ENCODE measurements at places on chromosomes 4 and X. TPM values are rescaled to one million over a fixed set of nuclear protein-coding genes. Genes with fewer than 3 reads are reported as not detected.

ADD1 gene
- total RNA-seq: 131 TPM

DNA sequence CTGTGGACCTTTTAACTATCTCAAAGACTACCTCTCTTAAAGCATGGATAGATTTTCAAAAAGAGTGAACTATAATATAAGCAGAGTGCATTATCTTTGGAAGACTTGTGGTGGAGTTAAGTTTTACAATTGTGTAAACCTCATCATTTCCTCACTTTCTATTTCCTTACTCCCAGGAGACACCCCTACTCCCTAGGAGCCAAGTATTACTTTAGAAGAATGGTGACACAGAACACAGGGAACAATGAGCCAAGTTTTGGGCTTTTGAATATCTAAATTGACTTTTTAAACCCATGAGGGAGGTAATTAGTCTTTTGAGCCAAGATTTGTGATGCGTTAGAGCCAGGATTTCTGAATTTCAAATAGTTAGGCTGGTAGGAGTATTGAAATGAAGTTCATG is 78.9 kb upstream of the UNC5C start:
- no peak overlapping the region for H3K27ac ChIP-seq
- H3K27me3 ChIP-seq: no peaks in the 10 kb centered on the region
- H3K36me3 ChIP-seq: no peaks in the 10 kb centered on the region
- no peak overlapping the region for H3K4me3 ChIP-seq
- no peaks in the 10 kb centered on the region for H3K4me1 ChIP-seq

DNA sequence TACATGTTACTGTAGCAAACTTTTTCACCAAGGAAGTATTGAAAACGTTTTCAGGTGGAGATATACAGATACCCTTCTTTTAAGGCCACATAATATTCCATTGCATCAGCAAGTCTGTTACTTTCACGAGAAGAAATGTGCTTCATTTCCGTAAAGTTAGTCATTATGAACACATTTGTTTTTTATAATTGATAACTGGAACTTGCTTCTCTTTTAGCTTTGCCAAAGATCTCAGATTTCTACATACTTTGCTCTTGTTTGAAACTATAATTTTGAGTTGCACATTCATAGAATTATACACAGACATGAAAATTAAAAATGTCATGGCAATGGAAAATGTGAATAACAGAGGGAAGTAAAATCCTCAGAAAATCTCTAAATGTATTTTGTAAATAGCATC is 128.7 kb upstream of the GIMD1 start:
- no peaks in the 10 kb centered on the region for H3K36me3 ChIP-seq
- no peak overlapping the region for H3K27ac ChIP-seq
- H3K27me3 ChIP-seq: no peaks in the 10 kb centered on the region
- no peak for DNase-seq
- H3K4me1 ChIP-seq: no peaks in the 10 kb centered on the region

DNA sequence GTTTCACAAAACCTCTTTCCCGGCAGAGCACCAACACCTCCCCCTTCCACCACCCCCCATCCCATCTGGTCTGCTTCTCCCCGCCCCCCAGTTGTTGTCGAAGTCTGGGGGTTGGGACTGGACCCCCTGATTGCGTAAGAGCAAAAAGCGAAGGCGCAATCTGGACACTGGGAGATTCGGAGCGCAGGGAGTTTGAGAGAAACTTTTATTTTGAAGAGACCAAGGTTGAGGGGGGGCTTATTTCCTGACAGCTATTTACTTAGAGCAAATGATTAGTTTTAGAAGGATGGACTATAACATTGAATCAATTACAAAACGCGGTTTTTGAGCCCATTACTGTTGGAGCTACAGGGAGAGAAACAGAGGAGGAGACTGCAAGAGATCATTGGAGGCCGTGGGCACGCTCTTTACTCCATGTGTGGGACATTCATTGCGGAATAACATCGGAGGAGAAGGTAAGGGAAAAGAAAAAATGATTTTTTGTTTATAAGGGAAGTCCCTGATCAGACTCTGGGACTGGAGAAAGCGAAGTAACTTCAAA is at the start of gene PDGFRA:
Gene PDGFRA, plus strand, starts transcription at position 333 of the 541 bp plus-strand sequence. CDS start 29,476 bp downstream, outside the sequence.
- H3K4me1 ChIP-seq: no peaks in the 10 kb centered on the region
- H3K4me3 ChIP-seq: peak within 1 kb of the TSS; percentile 69
- H3K27me3 ChIP-seq: no peaks in the 10 kb centered on the region
- peak within 1 kb of the TSS; percentile 57 for H3K27ac ChIP-seq
- H3K36me3 ChIP-seq: no peaks in the 10 kb centered on the region
- DNase-seq: peak; percentile 74

DNA sequence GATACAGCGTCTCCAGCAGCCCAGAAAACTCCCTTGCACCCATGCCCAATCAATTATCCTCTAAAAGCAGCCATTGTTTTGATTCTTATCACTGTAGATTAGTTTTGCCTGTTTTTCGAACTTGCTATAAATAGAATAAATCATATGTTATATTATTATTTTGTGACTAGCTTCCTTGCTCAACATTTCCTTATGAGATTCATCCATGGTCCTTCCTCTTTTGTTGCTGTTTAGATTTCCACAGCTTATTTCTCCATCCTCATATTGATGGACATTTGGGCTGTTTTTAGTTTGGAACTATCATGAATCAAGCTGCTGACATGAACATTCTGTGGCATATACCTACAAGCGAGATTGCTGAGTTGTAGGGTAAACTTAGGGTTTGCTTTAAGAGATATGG is 595.3 kb downstream of the BCOR start:
- 0 out of 2 replicates have a peak, but pooled peaks cover 3% of the 10 kb centered on the region for H3K4me1 ChIP-seq
- H3K27me3 ChIP-seq: no peaks in the 10 kb centered on the region
- H3K27ac ChIP-seq: no peak overlapping the region
- DNase-seq: no peak

GRCh38 chr4:164894702-164895101 is 17.7 kb downstream of the APELA start:
- no peak overlapping the region for H3K4me3 ChIP-seq
- no peak overlapping the region for H3K27ac ChIP-seq
- H3K4me1 ChIP-seq: no peaks in the 10 kb centered on the region
- H3K27me3 ChIP-seq: no peaks in the 10 kb centered on the region
- no peak for DNase-seq

ARSD gene
- 0.16 TPM for total RNA-seq

- H3K27ac ChIP-seq: no peak overlapping the region
- no peak overlapping the region for H3K4me3 ChIP-seq
- no peaks in the 10 kb centered on the region for H3K36me3 ChIP-seq
- H3K27me3 ChIP-seq: peaks cover 6% of the 10 kb centered on the region
These were observed 58.4 kb upstream of the CCDC149 start for GRCh38 chr4:24971192-24971591.

- no peak overlapping the region for H3K4me3 ChIP-seq
- no peaks in the 10 kb centered on the region for H3K36me3 ChIP-seq
- DNase-seq: no peak
- H3K4me1 ChIP-seq: peaks cover 10% of the 10 kb centered on the region
- H3K27ac ChIP-seq: no peak overlapping the region
- no peaks in the 10 kb centered on the region for H3K27me3 ChIP-seq
These were observed 412.1 kb upstream of the TECRL start for GRCh38 chr4:64821219-64821976.

JAKMIP1 gene
- total RNA-seq: not detected

GRCh38 chr4:24881508-24882196 is 31.2 kb downstream of the CCDC149 start:
- no peak for DNase-seq
- H3K27ac ChIP-seq: no peak overlapping the region
- H3K4me3 ChIP-seq: no peak overlapping the region
- H3K27me3 ChIP-seq: peaks cover 6% of the 10 kb centered on the region
- no peaks in the 10 kb centered on the region for H3K4me1 ChIP-seq

ADH1B gene
- total RNA-seq: not detected

CXCL11 gene
- total RNA-seq: not detected

DNA sequence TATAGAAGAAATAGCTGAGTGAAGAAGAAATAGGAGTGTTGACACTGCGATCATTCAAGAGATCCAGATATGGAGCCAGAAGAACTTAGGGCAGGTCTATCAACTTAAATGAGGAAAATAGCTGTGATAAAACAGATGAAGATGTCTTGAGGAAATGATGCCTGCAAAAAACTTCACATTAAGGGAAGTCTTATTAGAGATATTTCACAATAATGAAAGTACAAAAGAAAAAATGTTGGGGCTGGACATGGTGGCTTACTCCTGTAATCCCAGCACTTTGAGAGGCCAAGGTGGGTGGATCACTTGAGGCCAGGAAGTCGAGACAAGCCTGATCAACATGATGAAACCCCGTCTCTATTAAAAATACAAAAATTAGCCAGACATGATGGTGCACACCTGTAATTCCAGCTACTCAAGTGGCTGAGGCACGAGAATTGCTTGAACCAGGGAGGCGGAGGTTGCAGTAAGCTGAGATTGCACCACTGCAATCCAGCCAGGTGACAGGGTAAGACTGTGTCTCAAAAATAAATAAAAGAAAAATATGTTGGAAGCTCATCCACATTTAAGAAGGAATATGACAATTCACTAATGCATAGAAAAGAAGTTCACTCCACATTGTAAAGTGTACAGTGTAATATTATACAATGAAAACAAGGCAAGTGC is 56.3 kb downstream of the PKD2 start:
- no peak overlapping the region for H3K27ac ChIP-seq
- H3K4me3 ChIP-seq: no peak overlapping the region
- H3K27me3 ChIP-seq: no peaks in the 10 kb centered on the region
- no peak for DNase-seq
- no peaks in the 10 kb centered on the region for H3K4me1 ChIP-seq

DNA sequence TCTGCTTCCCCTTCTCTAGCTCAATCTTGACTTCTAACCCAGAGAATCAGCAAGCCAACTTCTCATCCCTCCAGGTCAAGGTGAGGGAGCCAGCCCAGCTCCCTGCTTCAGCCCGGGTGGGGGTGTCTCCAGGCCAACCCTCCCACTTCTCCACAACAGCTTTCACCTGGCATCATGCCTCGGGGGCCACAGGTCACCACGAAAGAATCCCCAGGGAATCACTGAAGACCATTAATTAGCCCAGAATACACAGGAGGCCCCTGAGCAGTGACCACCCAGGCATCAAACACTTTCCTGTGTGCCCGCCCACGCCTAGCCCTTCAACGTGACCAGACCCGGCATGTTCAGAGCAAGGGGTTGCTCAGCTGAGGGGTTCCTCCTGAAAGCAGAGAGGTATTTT is 646.7 kb downstream of the BCOR start:
- no peaks in the 10 kb centered on the region for H3K27me3 ChIP-seq
- no peaks in the 10 kb centered on the region for H3K36me3 ChIP-seq
- H3K4me3 ChIP-seq: no peak overlapping the region
- H3K4me1 ChIP-seq: peaks cover 32% of the 10 kb centered on the region

DNA sequence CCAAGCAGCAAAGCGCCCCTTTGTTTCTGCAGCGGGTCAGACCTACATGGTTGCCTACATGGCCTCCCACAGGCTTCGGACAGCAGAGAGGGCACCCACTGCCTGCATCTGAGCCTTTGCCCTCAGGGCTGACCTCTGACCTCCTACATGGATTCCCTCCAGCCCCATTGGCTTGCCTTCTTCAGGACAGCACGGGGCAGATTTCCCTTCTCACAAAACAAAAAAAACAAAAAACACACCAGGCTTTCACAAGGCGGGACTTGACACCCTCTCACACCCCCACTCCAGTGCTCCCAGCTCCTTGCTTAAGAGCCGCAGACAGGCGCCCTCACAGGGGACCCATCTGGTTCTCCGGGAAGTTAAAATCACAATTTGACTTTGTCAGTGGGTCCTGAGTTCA is 32.9 kb downstream of the ZFYVE28 start:
- no peak overlapping the region for H3K4me3 ChIP-seq
- no peak overlapping the region for H3K27ac ChIP-seq
- peaks cover 22% of the 10 kb centered on the region for H3K27me3 ChIP-seq
- no peak for DNase-seq
- H3K36me3 ChIP-seq: no peaks in the 10 kb centered on the region

- no peak overlapping the region for H3K27ac ChIP-seq
- no peaks in the 10 kb centered on the region for H3K27me3 ChIP-seq
- peak; percentile 20 for DNase-seq
- H3K4me1 ChIP-seq: peaks cover 12% of the 10 kb centered on the region
These were observed 82.4 kb downstream of the AFAP1 start for GRCh38 chr4:7857238-7857701.

GRCh38 chr4:142331132-142331531 is 515.0 kb downstream of the INPP4B start:
- H3K27me3 ChIP-seq: no peaks in the 10 kb centered on the region
- H3K27ac ChIP-seq: no peak overlapping the region
- no peaks in the 10 kb centered on the region for H3K4me1 ChIP-seq
- peak; percentile 18 for DNase-seq
- no peak overlapping the region for H3K4me3 ChIP-seq

- no peak for DNase-seq
- H3K27ac ChIP-seq: no peak overlapping the region
- no peaks in the 10 kb centered on the region for H3K36me3 ChIP-seq
- H3K4me1 ChIP-seq: no peaks in the 10 kb centered on the region
- H3K4me3 ChIP-seq: no peak overlapping the region
- H3K27me3 ChIP-seq: no peaks in the 10 kb centered on the region
These were observed 8.0 kb downstream of the NIPAL1 start for GRCh38 chr4:48024522-48024921.

All from SJCRH30 (cell line).